Activated CD4-positive, alpha-beta T cell treated with anti-CD3 and anti-CD28 coated beads for 36 hours (primary cell): ENCODE measurements at places on chromosomes 4 and X.

DNA sequence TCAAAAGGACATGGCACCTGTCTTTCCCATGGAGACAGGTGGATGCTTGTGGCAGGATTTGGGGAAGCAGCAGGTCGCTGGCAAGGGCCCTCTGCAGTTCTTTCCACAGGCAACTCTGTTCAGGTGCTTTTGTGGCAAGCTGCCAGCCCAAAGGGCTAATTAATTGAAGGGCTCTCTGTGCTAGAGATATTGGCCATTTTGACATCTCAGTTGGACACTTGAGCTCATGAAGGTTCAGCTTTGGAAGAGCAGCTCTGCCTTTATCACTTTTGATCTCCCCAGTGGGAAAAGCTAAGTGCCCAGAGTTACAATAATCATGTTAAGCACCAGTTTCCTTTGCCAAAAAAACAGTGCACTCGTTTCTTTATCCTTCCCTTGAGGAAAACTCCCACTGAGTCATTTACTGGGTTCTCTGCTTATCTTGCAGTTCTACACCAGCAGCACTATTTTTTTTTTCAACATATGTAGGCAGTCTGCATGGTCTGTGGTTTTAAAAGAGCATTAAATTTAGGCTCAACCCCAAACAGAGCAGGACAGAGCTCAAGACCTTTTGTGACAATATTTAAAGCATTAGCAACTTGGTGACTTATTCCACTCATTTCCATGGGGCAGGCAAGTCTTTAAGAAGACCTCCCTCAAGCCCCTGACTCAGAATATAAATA, 336.4 kb upstream of the RASGEF1B start:
- peaks cover 2% of the 10 kb centered on the region for H3K27me3 ChIP-seq
- H3K36me3 ChIP-seq, result no peaks in the 10 kb centered on the region
- no peak overlapping the region for H3K4me3 ChIP-seq
- no peak overlapping the region for H3K27ac ChIP-seq

- peaks cover 10% of the 10 kb centered on the region for H3K4me1 ChIP-seq
- DNase-seq, result no peak
- H3K36me3 ChIP-seq, result no peaks in the 10 kb centered on the region
- peak overlapping the region; percentile 6 for H3K27ac ChIP-seq
- H3K27me3 ChIP-seq, result peaks cover 2% of the 10 kb centered on the region
Observed at GRCh38 chrX:70553516-70553915, 108.9 kb downstream of the DLG3 start.

DNA sequence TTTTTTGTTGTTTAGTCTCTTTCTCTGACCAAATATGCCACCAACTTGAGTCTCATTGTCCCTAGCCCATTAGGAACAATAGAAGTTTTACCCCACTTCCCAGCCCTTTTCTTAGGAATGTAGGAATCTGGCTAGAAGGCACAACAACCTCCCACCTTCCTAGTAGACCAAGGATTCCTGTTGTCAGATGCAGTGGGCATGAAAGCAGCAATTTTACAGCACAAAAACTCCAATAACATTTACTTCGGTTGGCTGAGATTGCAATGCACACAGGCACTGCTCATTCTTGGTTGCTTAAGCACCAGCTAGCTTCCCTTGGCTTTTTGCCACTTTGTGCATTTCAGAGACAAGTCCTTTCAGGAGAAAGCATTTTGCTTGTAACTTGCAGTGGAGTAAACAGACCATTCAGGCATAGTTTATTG, 312.8 kb downstream of the TENM3 start:
- H3K36me3 ChIP-seq, result no peaks in the 10 kb centered on the region
- H3K27ac ChIP-seq, result no peak overlapping the region
- DNase-seq, result no peak
- H3K4me1 ChIP-seq, result no peaks in the 10 kb centered on the region
- peaks cover 16% of the 10 kb centered on the region for H3K27me3 ChIP-seq

DNA sequence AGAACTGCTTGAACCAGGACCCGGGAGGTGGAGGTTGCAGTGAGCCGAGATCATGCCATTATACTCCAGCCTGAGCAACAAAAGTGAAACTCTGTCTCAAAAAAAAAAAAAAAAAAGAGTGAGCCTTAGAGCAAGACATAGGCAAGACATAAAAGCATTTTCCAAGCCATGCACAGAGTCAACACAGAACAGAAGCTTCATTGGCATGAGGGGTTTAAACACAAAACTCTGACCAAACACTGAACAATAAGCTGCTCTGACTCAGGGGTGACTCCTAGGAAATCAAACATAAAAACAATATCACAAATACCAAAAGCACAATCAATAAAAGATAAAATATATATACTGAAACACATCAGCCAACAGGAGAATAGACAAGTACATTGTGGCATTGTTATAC, 136.8 kb downstream of the PLS3 start:
- no peaks in the 10 kb centered on the region for H3K4me1 ChIP-seq
- H3K36me3 ChIP-seq, result no peaks in the 10 kb centered on the region
- H3K4me3 ChIP-seq, result no peak overlapping the region
- no peak for DNase-seq
- no peak overlapping the region for H3K27ac ChIP-seq

- H3K4me3 ChIP-seq, result no peak overlapping the region
- peaks cover 3% of the 10 kb centered on the region for H3K27me3 ChIP-seq
- H3K4me1 ChIP-seq, result no peaks in the 10 kb centered on the region
Observed at GRCh38 chr4:95409127-95409526, 139.6 kb downstream of the UNC5C start.

GRCh38 chrX:153969904-153970356, 1.7 kb downstream of the HCFC1 start:
- peak overlapping the region; percentile 86 for H3K27ac ChIP-seq
- peak; percentile 47 for DNase-seq
- peaks cover 44% of the 10 kb centered on the region for H3K4me1 ChIP-seq
- H3K27me3 ChIP-seq, result no peaks in the 10 kb centered on the region

- no peak overlapping the region for H3K27ac ChIP-seq
- no peaks in the 10 kb centered on the region for H3K4me1 ChIP-seq
- no peak overlapping the region for H3K4me3 ChIP-seq
- no peaks in the 10 kb centered on the region for H3K27me3 ChIP-seq
- no peaks in the 10 kb centered on the region for H3K36me3 ChIP-seq
- no peak for DNase-seq
Observed at GRCh38 chr4:109177096-109177810, 125.2 kb downstream of the COL25A1 start.

DNA sequence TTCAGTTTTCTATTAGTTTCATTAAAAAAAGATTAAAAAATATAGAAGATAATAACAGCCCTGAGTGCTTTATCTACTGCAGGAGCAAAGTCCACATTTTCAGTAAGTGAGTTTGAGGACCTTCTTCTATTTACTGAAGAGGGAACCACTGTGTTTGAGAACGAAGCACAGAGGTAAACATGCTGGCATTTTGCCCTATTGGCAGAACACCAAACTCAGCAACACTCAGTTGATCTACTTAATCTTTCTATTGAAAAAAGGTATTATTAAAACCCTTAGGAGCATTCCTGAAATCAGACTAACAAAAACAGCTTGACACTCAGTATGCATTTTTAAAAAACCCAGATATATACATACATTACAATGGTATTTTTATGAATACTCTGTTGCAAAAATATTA, 1496.7 kb downstream of the TECRL start:
- no peak overlapping the region for H3K27ac ChIP-seq
- no peaks in the 10 kb centered on the region for H3K27me3 ChIP-seq
- H3K4me1 ChIP-seq, result no peaks in the 10 kb centered on the region

DNA sequence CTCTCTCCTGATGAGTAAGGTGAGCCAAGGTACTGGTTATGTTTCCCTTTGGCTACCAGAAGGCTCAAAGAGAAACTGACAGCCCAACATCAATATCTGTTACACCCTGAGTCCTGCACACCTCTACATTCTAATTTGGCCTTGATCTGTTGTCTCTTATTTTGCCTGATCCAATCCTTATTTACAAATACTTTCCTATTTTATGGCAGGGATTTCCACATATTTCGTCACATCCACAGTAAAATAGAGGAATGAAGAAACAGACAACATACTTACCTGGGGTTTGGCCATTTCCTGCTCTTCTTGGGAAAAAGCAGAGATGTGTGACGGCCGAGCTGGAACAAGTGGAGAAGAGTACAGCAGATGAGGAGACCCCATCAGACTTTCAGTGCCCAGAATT, 1.5 kb downstream of the ZNF182 start:
- DNase-seq, result no peak
- peaks cover 33% of the 10 kb centered on the region for H3K36me3 ChIP-seq
- H3K27me3 ChIP-seq, result no peaks in the 10 kb centered on the region
- H3K4me1 ChIP-seq, result peaks cover 25% of the 10 kb centered on the region

GRCh38 chrX:2316534-2316933, 184.2 kb downstream of the DHRSX start:
- H3K4me1 ChIP-seq, result no peaks in the 10 kb centered on the region
- no peak overlapping the region for H3K27ac ChIP-seq

DNA sequence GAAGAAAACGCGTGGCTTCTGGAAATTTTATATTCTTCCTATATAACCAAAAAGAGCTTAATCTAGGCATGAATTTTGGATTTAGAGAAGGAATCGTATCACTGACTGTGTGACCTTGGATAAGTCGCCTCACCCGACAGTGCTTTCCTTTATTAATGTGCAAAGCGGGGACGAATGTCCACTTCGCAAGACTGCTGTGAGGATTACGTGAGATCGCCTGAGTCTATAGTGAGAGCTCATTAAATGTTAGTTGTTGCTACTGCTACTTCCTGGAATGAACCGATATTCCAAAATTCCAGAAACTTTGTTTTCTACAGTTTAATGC, 448 bp upstream of the TBC1D8B start:
- no peak for DNase-seq
- H3K4me3 ChIP-seq, result peak overlapping the region; percentile 82
- H3K36me3 ChIP-seq, result no peaks in the 10 kb centered on the region
- peaks cover 37% of the 10 kb centered on the region for H3K27me3 ChIP-seq
- H3K4me1 ChIP-seq, result peaks cover 7% of the 10 kb centered on the region
- no peak overlapping the region for H3K27ac ChIP-seq
